ENCODE measurements at places on chromosomes 11 and 22.

GRCh38 chr11:8087185-8087584 lies 6.2 kb downstream of the TUB start:
- no peak for DNase-seq

DNA sequence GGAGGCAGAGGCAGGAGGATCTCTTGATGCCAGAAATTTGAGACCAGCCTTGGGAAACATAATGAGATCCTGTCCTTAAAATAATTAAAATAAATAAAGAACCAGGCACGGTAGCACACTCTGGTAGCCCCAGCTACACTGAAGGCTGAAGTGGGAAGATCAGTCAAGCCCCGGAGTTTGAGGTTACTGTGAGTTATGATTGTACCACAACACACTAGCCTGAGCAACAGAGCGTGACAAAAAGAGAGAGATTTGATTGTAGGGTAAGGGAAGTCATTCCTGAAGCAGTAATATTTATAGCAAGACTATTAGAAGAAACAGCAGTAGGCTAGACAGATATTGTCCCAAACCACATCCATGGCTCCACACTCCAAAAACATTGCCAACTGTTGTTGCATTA lies 1408.4 kb upstream of the TENM4 start:
- DNase-seq: no peak

DNA sequence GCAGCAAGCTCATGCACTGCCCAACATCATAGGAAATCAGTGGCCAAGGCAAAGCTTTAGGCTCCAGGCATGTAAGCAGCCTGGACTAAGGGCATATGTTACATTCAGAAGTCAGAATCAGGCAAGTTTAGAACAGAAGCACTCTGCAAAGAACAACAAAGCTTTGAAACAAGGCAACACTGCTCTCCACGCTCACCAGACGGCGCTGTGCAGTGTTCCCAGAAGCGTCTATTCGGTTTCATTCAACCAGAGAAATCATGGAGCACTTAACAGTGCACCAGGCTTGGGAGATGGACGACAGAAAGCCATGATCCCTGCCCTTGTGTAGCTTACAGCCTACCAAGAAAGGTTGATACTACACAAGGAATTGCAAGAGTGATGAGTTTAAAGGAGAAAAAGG lies 555.8 kb downstream of the BUD13 start:
- DNase-seq: no peak

- no peak for DNase-seq
Observed at GRCh38 chr11:56916587-56916986, 72.1 kb upstream of the OR5AK2 start.

GRCh38 chr22:19853879-19854777 lies 546 bp downstream of the GNB1L start:
- DNase-seq: no peak

- DNase-seq: no peak
Observed at GRCh38 chr11:59667812-59668187, 1.0 kb downstream of the PATL1 start.

GRCh38 chr22:37643225-37643847 lies 3.9 kb downstream of the SH3BP1 start:
- DNase-seq: peak; percentile 82

- no peak for DNase-seq
Observed at GRCh38 chr11:26193694-26194365, 138.1 kb upstream of the ANO3 start.

DNA sequence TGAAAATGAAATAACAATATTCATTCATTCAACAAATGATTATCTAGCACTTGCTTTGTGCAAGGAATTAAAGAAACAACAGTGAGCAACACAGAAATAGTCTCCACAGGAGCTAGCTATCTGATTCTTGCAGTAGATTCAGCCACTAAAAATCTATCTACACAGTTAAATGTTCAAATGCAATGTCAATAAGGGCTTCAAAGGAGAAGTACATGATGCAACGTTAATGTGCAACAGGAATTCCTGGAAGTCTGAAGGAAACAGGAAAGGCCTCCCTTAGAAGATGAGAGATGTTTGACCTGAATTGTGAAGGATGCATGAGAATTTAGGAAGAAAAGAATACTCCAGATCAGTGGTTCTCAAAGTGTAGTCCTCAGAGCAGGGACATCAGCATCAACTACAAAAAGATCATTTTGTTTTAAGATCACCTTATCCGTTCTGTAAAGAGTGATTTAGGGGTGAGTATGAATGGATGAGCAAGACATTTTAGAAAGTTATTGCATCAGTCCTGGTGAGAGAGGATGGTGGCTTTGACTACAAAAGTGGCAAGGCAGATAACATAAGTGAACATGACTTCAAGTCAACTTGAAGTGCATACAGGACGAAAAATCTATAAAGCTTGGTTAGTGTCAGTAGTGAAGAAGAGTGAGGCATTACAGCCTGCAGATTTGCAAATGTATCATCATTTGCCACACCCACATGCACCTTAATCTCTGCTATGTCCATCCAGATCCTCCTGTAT lies 96.0 kb downstream of the ETS1 start:
- DNase-seq: no peak

DNA sequence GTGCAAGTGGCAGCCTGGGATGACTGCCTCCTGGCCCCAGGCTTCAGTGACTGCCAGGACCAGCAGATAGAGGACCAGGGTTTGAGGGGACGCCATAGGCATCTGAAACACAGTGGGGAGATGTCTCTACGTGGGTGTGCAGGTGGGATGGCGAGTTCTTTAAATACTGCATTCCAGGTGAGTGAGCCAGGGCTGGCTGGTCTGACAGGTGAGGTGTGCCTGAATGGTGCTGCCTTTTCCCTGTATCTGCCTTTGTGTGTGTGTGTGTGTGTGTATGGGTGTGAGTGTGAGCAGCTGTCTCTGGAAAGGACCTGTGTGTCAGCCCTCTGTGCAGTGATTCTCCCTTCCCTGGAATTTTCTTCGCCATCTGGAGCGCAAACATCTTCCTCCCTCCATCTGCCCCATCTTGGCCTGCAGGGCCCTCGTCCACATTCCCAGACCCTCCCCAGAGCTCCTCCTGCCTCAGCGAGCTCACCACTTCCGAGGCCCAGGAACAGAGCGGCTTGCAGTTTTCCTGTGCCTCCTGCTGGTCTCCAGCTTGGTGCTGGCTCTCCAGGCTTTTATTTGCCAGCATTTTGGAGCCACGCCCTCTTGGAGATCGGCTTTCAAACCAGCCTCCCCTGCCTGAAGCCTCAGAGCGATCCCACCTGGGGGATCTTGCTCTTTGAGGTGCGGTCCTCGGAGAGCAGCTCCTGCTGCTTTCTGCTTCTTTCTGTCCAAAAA lies at the start of gene GPHA2:
GPHA2 (minus strand) TSS at position 535 of the 723 bp plus-strand sequence; CDS start at position 102, 433 bp downstream.
- no peak for DNase-seq

- DNase-seq: no peak
Observed at GRCh38 chr11:102705626-102706025, at the start of gene MMP27. MMP27 (minus strand) TSS chr11:102705769; CDS start chr11:102705714, 55 bp downstream.

DNA sequence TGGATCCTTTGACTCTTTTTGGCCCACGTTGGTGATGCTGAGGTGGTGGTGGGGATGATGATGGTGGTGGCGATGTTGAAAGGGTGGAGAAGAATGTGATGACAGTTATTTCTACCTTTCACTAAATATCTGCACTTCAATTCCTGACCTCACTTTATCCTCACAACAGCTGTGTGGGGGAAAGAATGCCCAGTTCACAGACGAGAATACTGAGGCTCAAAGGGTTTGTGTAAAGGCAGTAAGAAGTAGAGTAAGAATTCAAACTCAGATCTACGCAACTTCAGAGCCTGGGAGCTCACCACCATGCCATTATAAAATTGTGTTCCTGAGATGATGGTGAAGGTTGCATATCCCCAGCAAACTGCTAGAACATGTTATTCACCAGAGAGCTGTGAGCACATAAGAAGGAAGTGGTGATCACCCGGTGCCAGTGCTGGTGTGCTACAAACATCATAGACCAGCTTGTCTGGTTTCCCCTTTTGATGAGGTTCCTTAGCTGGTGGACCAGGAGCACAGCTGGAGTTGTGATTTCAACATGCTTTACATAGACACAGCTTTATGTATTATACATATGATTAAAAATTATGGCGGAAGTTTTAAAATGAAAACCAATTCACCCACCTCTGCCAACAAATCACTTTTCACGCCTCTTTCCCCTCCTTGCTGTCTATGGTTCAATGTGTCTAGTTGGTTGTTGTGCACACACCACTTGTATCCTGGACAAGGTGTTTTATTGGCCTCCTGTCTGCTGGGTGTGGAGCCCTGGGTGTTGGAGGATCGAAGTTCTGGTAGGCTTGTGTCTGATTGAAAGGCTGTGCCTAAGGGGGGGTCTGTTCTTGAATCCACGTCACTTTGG lies 6.2 kb downstream of the ST14 start:
- no peak for DNase-seq

DNA sequence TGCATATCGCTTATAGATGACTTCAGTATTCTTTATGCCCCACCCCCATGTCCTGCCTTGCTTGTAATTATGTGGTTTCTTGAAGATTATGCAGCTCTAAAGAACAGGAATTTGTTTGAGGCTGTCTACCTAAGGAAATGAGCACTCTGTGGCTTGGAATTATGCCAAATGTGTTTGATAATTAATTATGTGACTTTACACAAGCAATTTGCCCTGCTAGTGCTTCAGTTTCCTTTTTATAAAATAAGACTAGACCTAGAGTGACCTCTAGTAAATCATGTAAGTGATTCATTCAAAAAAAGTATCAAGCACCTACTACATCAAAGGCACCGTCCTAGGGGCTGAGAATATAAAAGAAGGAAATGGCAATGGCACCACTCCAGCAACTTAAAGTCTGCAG lies 491.5 kb upstream of the KIRREL3 start:
- DNase-seq: no peak

DNA sequence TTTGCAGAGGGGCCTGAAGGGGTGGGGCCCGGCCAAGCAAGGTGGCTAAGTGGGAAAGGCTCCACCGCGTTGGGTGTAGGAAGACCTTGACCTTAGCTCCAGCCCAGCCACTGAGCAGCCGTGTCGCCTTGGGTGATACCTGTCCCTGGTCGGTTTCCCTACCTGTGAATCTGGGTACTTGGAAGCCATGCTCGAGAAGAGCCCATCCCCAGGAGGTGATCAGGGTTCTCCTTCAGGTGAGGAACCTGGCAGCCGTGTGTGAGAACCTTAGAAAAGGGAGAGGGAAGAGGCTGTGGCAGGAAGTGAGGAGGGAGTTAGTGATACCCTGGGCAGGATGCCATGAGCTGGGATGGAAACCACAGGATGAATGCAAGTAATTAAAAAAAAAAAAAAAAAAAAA lies 21.6 kb downstream of the PPARA start:
- no peak for DNase-seq

DNA sequence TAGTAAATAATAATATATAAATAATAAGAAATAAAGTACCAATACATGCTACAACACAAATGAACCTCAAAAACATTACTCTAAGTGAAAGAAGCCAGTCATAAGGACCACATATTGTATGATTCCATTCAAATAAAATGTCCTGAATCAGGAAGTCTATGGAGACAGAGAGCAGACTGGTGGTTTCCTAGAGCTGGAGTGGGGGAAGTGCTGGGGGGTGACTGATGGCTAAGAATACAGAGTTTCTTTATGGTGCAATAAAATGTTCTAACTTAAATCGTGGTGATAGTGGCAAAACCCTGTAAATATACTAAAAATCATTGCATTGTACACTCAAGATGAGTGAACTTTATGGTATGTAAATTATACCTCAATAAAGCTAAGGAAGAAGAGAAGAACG lies 376.5 kb downstream of the BUD13 start:
- no peak for DNase-seq

- DNase-seq: no peak
Observed at GRCh38 chr11:68865241-68865640, 23.5 kb upstream of the CPT1A start.

DNA sequence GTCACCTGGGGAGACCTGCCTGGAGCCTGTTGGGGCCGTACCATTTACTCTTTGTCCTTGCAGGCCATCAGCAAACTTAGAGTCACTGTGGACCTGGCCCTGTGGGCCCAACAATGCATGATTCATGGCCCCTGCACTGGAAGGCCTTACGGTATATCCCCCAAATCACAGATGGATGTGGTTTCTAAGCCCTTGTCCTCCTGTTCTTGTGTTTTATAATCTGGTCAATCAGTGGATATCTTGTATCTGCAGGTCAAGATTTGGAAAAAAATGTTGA lies 6.2 kb downstream of the TSKU start:
- no peak for DNase-seq
